ENCODE measurements at places on chromosomes 13 and 19.

- DNase-seq: no peak
Observed at GRCh38 chr13:33751151-33751550, 66.8 kb upstream of the RFC3 start.

GRCh38 chr13:76868371-76868770 lies 17.8 kb downstream of the KCTD12 start:
- DNase-seq: no peak

- no peak for DNase-seq
Observed at GRCh38 chr13:83592095-83592494, 290.2 kb downstream of the SLITRK1 start.

GRCh38 chr19:4177146-4177545 lies 5.2 kb downstream of the SIRT6 start:
- DNase-seq: no peak

- no peak for DNase-seq
Observed at GRCh38 chr19:47075941-47076340, 27.5 kb upstream of the TMEM160 start.

DNA sequence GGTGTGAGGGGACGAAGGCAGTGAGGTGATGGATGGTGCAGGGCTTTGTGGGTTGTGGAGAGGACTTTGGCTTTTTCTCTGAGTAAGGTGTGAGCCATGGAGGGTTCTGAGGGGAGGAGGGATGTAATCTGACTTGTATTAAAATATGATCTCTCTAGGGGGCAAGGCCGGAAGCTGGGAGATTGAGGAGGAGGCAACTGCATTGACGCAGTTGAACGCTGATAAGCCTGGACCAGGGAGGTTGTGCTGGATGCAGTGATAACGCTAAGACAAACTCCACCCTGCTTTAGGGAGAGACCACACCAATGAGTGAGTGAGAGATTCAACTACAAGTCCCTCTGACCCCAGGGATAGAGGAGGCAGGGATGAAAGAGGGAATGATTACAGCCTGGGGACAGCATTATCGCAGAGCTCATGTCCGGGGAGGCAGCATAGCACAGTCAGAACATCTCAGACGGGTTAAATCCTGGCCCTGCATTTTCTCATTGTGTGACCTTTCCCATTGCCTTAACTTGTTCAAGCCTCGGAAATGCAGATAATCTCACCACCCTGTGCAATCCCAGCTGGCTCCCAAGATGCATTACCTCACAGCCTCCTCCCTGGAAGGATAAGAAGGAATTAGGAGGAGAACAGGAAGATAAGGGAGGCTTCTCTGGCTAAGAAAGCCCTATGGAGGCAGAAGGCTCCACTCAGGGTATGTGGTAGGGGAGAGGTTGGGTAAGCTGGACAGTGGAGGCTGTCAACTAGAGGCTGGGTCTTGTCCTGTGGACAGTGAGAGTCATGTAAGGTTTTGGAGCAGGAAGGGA lies 124.2 kb downstream of the CACNA1A start:
- no peak for DNase-seq

DNA sequence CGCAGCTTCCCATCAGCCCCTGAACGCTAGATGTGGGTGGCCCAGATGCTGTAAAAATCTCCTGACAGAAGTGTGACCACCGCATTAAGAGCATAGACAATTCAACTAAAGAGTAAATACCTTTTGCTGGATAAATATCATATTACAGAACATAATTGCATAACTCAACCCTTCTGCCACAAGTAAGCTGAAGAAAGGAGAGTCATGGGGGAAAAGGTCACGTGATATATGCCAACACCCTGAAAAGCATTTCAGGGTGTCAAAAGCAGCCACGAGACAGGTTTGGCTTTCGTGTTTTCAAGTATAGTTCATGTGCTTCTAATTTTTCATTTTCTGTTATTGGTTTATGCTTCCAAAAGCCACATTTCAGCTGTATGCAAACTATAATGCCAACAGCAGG lies 71.3 kb downstream of the LHFPL6 start:
- no peak for DNase-seq

- no peak for DNase-seq
Observed at GRCh38 chr19:51219307-51219706, 5.6 kb upstream of the CD33 start.

DNA sequence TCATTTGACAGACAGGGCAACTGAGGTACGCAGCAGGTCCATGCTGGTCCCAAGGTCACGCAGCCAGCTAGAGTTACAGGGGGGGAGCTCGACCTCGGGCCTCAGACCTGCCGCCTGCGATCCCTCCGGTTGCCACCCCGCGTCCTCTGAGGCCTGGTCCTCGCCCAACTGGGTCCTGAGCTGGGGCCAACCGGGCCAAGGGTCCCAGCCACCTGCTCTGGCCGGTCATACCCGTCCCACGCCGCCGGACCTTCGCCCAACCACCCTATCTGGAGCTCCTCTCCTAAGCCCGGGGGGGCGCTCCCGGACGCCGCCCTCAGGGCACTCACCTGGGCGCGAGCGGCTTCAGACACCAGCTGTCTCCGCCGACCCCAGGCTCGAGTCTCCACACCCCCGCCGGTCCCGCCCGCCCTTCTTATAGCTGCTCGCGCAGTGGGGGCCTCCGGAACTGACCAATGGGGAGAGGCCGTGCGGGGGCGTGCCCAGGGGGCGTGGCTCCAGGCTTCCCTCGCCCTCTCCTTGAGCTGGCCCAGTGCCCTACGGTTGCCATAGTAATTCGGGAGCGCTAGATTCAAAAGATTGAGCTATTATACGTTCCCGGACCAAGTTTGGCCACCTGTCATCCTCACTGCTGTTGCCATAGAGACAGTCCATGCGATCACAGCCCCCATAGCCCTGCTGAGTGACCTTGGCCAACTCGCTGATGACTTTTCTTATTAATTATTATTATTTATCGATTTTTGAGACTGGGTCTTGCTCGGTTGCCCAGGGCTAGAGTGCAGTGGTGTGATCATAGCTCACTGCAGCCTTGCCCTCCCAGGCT lies at the start of gene PLIN5:
PLIN5 (minus strand) TSS at position 389 of the 823 bp plus-strand sequence. CDS start 1,150 bp downstream, outside the sequence.
- DNase-seq: peak; percentile 37

- DNase-seq: no peak
Observed at GRCh38 chr13:60335531-60335930, 61.5 kb upstream of the TDRD3 start.

- DNase-seq: peak; percentile 10
Observed at GRCh38 chr13:30607908-30608307, 9.8 kb upstream of the USPL1 start.

GRCh38 chr19:7304200-7304599 lies 10.0 kb upstream of the INSR start:
- DNase-seq: no peak

- DNase-seq: no peak
Observed at GRCh38 chr13:81683521-81683920, 1342.6 kb upstream of the SPRY2 start.

GRCh38 chr13:33583398-33583797 lies 234.6 kb upstream of the RFC3 start:
- DNase-seq: no peak

DNA sequence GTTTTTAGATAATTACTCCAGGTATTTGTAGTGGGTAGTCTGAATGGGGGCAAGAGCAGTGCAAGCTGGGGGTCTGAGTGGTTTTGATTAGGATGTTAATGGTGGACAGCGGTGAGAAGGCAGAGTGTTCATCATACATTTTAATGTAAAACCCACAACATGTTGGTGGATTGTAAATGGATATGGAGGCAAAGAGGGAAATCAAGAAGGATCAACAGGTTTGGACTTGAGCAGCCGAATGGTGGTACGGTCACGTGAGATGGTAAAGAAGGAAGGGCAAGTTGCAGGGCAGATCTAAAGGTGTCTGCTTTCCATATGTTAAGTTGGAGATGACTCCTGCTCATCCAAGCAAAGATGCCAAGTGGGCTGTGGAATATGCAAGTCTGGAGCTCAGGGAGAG lies 9.5 kb downstream of the ZNF30 start:
- no peak for DNase-seq

DNA sequence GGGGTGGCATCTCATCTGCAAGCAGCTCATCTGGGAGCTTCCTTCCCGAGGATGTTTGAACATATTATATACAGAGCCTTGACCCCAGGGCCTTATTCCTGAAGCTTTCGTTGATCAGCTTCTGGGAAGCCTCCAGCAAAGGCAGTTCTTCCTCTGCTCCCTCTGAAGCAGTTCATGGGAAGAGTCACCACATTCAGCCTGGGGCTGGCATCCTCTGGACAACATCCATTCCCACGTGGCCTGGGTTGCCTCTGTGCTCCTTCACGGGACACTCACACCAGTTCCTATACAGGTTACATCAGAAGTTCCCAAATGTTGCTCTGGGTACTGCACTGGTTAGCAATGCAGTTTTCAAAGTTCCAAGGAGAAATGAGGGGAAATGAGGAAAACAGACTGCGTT lies 29.6 kb downstream of the COL4A2 start:
- DNase-seq: no peak

DNA sequence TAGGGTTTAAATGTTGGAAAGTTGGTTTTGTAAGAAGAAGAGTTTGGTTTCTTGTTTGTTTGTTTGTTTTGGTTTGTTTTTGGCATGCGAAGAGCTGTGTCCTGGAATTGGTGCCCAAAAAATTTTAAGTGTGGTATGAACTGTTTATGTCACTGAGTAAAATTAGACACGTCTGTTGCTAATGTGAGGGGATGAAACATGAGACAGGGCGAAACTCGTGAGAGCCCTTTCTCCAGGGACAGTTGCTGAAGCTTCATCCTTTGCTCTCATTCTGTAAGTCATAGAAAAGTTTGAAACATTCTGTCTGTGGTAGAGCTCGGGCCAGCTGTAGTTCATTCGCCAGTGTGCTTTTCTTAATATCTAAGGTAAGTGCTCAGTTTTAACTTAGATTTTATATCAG lies at the start of gene SGCG:
SGCG (plus strand) TSS at position 269 of the 400 bp plus-strand sequence. CDS start 22,716 bp downstream, outside the sequence.
- no peak for DNase-seq

DNA sequence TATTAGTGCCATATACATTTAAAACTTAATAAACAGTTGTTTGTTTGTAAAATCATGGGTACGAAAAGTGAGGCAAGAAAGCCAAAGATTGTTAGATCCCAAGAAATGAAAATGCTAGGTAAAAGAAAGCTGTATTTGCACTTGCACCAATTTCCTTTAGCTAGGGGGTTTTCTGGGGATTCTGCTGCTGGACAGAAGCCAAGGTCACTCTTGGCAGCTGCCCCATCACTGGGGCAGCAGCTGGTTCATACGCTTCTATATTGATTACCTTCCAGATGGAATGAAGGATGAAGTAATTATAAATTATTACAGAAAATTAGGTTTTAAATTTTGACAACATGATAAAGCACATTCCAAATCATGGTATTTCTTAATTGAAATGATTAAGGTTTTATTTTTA lies 127.4 kb downstream of the SLITRK5 start:
- no peak for DNase-seq

DNA sequence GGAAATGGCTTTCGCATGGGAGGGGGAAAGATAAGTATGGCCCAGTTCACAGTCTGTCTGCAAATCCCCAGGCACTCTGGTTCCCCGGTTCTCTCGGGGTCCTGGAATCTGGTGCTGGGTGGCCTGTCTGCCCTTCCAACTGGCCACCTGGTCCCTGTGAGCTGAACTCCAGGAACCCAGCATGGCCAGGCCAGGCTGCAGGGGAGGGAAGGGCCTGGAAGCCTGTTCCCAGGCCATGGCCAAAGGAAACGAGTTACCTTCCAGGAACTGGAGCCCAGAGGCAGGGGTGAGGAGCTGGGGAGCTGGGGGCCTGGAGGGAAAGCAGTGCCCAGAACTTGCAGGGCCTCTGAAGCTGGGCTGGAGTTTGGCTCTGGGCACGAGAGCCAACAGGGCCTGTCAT lies 19.1 kb upstream of the PNMA8C start:
- DNase-seq: no peak

- no peak for DNase-seq
Observed at GRCh38 chr19:18230941-18231734, 4.9 kb upstream of the PDE4C start.

GRCh38 chr13:24863748-24864540 lies 100.0 kb downstream of the RNF17 start:
- DNase-seq: no peak

DNA sequence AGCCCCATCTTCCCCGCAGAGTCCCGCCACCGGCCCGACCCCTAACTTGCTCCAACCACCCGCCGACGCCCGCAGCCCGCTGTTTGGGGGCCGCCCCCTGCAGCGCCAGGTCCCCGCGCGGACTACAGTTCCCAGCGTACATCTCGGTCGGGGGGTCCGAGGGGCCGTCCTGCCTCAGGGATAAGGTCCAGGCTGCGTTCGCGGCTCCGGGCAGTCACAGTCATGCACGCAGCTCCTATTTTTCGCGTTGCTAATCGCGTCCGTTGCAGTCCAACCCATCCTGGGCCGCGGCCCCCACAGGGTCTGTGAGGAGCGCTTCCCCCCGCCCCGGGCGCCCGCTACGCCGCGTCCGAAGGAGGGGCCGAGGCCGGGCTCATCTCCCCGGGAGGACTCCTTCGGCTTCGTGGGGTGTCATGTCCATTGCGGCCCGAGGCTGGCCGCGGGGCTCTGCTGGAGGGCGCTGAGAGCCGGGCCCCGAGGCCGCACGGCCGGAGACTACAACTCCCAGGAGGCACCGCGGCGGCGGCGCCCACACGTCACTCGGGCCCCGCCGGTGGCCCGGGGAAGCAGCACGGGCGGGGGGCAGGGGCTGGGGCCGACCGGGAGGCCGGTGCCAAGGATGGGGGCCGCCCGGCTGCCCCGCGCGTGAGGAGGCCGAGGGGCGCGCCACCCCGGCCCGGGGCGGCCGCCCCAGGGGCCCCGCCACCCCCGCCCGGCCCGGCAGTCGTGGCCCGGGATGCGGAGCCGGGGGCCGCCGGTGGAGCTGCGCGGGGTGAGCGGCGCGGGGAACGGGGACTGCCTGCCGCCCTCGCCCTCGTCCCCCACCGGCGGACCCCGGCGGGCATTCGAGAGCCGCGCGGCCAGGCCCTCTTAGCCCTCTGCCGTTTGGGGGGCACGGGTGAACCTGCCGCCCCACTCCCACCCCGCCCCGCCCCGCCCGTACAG lies at the start of gene MAP3K10:
MAP3K10 (plus strand) TSS at position 536 of the 945 bp plus-strand sequence. CDS start 606 bp downstream, outside the sequence.
- peak; percentile 52 for DNase-seq

DNA sequence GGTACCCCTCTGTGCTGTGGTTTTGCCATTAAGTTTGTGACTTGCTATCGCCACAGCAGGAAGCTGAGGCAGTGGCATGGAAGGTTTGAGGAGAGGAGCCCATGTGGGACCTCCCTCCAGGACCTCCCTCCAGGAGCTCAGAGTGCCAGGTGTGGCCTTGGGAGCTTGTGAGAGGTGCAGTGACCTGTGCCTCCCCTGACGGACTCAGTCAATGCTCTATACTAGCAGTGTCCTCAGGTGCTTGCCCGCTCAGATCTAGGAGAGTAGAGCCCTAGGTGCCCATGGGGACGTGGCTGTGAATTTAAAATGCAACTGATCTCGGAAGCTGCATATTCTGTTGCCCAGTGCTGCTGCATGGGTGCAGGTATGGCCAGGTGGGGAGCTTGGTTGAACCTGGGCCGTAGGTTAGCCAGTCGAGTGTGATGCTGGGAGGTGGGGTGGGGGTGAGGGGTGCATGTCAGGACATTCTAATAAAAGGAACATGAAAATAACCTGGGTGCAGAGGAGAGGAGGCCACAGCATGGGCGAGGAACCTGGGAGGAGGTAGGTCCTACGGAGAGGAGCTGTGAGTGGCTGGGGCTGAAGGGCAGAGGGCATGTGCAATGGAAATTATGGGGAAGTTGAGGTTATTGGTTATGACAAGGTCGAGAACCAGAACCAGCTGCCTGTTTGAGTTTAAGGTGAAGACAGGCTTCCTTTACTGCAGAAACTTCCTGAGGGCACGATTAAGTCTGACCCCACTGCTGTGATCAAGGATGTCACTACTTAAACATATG lies 41.6 kb downstream of the TEX29 start:
- no peak for DNase-seq

All from stimulated activated CD4-positive, alpha-beta T cell treated with anti-CD3 and anti-CD28 coated beads, Interleukin-1b, Interleukin-23, amount 100 ng/mL, for 24 hours (primary cell).